HEK293T (cell line): ENCODE measurements at places on chromosomes 5 and 9.

GRCh38 chr5:1393571-1394501, 48.9 kb upstream of the CLPTM1L start:
- no peak for DNase-seq

GRCh38 chr9:133406480-133407307, 11.1 kb downstream of the REXO4 start:
- peak; percentile 89 for DNase-seq

DNA sequence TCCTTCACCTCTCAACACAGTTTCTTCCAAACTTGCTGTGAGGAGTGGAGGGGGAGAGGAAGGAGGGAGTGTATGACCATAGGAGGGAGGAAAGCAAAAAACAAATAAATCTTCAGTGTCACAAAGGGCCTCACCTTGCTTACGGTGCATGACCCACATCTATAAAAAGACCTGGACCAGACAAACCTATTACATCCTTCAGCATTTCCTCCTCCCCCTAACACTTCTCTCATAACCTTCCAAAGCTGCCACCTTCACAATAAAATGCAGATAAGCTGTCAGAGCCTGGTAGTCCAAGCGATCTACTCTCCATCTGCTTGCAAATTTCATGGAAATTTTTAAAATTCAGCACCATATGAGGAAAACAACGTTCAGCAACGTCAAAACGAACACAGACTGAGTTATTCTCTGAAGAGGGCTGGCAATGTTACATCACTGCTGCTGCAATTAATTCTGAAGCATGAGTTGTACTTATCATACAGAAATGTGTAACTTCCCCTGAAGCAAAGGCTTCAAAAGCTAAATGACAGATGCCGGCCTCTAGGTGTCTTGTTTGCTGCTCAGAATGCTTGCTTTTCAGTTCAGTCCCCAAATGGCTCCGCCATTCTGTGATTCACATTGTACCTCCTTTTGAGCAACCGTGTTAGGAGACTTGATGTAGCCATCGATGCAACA, 62.9 kb downstream of the EFNA5 start:
- DNase-seq: no peak

DNA sequence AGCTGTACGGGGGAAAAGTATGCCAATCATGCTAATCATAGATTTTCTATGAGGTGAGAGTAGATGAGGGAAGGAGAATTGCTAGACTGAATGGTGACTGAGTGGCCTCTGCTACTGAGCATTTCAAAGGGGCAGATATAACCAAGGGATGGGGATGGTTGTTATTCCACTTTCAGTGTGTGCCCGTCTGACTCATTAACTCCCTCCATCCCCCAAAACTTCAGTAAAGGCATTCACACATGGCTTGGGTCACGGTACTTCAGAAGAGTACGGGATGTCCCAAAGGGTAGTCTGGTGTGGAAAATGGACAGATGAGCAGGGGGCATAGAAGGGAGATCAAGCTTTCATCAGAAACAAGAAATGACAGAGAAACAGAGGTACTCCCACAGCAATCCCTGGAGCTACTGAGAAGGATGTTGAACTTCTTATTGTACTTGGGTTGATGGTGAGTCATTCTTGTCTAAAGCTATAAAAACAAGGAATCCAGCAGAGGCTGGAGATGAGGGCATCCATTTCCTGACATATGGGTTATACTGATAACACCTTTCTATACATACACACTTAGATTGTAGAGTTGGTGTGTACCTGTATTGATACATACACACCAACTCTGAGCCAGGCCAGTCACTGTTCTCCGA, 8.9 kb upstream of the TLE4 start:
- no peak for DNase-seq

- DNase-seq: no peak
Measured at GRCh38 chr9:19255821-19256220, 25.3 kb downstream of the DENND4C start.

- no peak for DNase-seq
Measured at GRCh38 chr5:96004087-96004486, 42.4 kb upstream of the ELL2 start.
